NCI-H1436 treated with DMSO at 0.1 percent for 48 hours (cell line): ENCODE measurements at places on chromosomes 1 and 21.

- no peak for DNase-seq
Measured at GRCh38 chr1:175390522-175391254, 198.1 kb upstream of the KIAA0040 start.

GRCh38 chr21:38777015-38777414, 28.7 kb upstream of the ETS2 start:
- DNase-seq, result no peak

GRCh38 chr1:230453377-230453776, 27.2 kb upstream of the PGBD5 start:
- no peak for DNase-seq

GRCh38 chr1:119079881-119080280, 60.6 kb downstream of the WARS2 start:
- DNase-seq, result no peak

GRCh38 chr1:76944942-76945341, 77.7 kb downstream of the ST6GALNAC5 start:
- no peak for DNase-seq

DNA sequence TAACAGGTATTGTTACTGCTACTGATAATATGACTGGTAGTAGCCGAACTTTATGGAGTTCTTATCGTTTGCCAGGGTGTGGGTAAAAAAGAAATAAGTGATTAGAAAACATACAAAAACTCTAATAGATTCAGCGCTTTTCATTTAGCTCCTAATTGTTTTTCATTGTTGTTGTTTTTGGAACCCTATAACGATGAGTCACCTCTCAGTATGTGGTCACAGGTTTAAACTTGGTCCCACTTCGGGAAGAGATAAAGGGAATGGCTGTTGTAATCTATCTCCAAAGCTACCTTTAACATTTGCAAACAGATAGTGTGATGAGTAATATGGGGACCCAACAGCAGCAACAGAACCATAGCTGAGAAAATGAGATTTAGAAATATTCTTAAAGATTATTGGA, 62.7 kb upstream of the BCL10 start:
- DNase-seq, result no peak

GRCh38 chr1:195141294-195141693, 1466.9 kb downstream of the KCNT2 start:
- DNase-seq, result no peak

DNA sequence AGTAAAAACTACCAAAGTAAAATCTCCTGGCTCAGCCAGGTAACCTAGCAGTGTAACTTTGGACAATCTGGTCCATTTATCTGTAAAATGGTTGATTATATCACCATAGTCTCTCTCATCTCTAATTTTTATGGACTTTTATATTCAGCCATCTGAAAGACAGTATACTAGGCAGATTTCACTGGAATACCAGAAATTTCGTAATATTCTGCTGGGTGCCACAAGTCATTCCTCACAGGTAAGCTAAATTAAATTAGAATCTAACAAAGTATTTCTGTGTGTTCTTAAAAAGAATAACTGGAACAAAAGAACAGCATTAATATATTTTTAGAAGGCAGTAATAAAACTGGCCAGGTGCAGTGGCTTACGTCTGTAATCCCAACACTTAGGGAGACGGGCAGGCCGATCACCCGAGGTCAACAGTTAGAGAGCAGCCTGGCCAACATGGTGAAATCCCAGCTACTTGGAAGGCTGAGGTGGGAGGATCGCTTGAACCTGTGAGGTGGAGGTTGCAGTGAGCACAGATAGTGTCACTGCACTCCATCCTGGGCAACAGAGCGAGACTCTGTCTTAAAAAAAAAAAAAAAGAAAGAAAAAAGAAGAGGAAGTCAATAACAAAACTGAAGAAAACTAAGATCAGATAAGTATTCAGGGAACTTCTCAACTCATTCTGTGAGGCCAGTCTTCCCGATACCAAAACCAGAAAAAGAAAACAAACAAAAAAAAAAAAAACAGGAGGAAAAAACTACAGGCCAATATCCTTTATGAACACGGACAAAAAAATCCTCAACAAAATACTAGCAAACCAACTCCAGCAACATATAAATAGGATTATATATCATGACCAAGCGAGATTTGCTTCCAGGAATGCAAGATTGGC, 35.9 kb downstream of the PIK3R3 start:
- no peak for DNase-seq

DNA sequence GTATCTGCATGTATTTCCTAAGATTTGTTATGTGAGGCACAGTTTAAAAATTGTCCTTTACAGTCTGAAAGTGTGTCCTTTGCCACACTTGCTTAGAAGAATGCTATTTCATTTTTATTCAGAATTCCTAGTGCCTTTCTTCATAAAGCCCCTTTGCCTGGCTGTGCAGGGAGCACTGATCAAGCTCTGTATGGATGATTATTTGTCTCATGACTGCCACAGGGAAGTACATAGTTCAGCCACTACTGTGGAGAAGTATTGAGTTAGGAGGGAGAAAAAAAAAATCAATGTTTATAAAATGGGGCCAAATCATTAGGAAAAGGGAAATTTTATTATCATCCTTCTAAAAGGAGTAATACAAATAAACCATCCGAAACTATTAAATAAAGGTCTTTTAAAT, 51.4 kb downstream of the LHX4 start:
- no peak for DNase-seq
